Osteocyte (in vitro differentiated cells): ENCODE measurements at places on chromosomes 3 and 15. TPM values are rescaled to one million over a fixed set of nuclear protein-coding genes. Genes with fewer than 3 reads are reported as not detected.

The CEP97 gene
- 10.8 and 12.7 TPM in 2 replicates for total RNA-seq

The RPSA gene
- total RNA-seq = 991 and 1,002 TPM in 2 replicates

The DUOXA2 gene
- total RNA-seq = not detected in 2 replicates

The PPP1R14D gene
- total RNA-seq = not detected in 2 replicates

The SAMMSON gene
- not detected in 2 replicates for total RNA-seq

The CIB2 gene
- total RNA-seq = 7.6 and 9.6 TPM in 2 replicates

The BFSP2 gene
- total RNA-seq = not detected in 2 replicates

The CRYGS gene
- total RNA-seq = 3.9 and 4.9 TPM in 2 replicates

The ENTPD3 gene
- not detected in 2 replicates for total RNA-seq

The TYRO3 gene
- 8.1 and 8.3 TPM in 2 replicates for total RNA-seq

The SH3BP5 gene
- 4.5 and 5.9 TPM in 2 replicates for total RNA-seq

DNA sequence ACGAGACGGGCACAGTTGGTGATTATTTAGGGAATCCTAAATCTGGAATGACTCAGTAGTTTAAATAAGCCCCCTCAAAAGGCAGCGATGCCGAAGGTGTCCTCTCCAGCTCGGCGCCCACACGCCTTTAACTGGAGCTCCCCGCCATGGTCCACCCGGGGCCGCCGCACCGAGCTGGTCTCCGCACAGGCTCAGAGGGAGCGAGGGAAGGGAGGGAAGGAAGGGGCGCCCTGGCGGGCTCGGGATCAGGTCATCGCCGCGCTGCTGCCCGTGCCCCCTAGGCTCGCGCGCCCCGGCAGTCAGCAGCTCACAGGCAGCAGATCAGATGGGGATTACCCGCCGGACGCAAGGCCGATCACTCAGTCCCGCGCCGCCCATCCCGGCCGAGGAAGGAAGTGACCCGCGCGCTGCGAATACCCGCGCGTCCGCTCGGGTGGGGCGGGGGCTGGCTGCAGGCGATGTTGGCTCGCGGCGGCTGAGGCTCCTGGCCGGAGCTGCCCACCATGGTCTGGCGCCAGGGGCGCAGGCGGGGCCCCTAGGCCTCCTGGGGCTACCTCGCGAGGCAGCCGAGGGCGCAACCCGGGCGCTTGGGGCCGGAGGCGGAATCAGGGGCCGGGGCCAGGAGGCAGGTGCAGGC lies 318.0 kb downstream of the FGF12 start:
- H3K27ac ChIP-seq = no peak overlapping the region
- DNase-seq = no peak
- peak overlapping the region; percentile 72 for H3K4me3 ChIP-seq
- peaks cover 8% of the 10 kb centered on the region for H3K4me1 ChIP-seq

- H3K27ac ChIP-seq = no peak overlapping the region
- H3K36me3 ChIP-seq = no peaks in the 10 kb centered on the region
- no peaks in the 10 kb centered on the region for H3K27me3 ChIP-seq
- H3K4me3 ChIP-seq = no peak overlapping the region
- DNase-seq = peak; percentile 72
These were observed 31.0 kb downstream of the SRPRB start for GRCh38 chr3:133836497-133837158.

GRCh38 chr3:128917291-128917690 lies 37.9 kb downstream of the ACAD9 start:
- peaks cover 52% of the 10 kb centered on the region for H3K36me3 ChIP-seq
- no peak for DNase-seq
- H3K4me3 ChIP-seq = no peak overlapping the region
- no peak overlapping the region for H3K27ac ChIP-seq

- H3K4me1 ChIP-seq = peaks cover 57% of the 10 kb centered on the region
- H3K4me3 ChIP-seq = no peak overlapping the region
- H3K36me3 ChIP-seq = peaks cover 44% of the 10 kb centered on the region
- H3K27me3 ChIP-seq = no peaks in the 10 kb centered on the region
- DNase-seq = no peak
These were observed 5.3 kb downstream of the CCDC80 start for GRCh38 chr3:112635674-112636073.

GRCh38 chr3:148090156-148090555 lies 607.5 kb upstream of the AGTR1 start:
- H3K4me3 ChIP-seq = no peak overlapping the region
- no peaks in the 10 kb centered on the region for H3K36me3 ChIP-seq
- DNase-seq = no peak
- no peaks in the 10 kb centered on the region for H3K27me3 ChIP-seq
- H3K27ac ChIP-seq = no peak overlapping the region

DNA sequence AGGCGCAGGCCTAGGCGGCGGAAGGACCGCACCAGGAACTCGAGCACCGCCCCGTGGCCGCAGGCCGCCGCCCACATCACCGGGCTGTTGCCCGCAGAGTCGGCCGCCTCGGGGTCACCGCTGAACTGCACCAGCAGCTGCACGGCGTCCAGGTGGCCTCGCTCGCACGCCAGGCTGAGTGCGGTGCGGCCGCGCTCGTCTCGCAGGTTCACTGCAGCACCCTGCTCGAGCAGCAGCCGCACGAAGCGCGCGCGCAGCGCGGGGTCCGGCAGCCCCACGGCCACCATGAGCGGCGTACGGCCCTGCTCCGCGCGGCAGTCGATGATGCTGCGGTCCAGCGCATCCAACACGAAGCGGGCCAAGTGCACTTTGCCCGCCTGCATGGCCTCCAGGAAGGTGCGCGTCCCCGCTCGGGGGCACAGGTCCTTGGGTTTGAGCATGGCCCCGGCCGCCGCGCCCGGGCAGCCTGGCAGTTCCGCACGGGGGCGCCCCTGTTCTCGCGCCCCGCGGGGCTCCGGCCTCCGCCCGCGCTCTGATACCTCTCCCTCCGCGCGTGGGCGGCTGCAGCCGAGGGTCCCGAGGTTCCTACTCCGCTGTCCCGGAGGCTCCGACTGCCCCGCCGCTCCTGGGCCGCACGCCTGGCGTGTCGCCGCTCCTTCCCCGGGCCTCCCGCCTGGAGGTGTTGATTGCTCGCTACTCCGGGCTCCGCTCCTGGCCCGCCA lies 556 bp downstream of the ANKRD63 start:
- no peak for DNase-seq
- peaks cover 34% of the 10 kb centered on the region for H3K27me3 ChIP-seq
- H3K4me3 ChIP-seq = peak overlapping the region; percentile 65

- no peak overlapping the region for H3K4me3 ChIP-seq
- peaks cover 17% of the 10 kb centered on the region for H3K4me1 ChIP-seq
- H3K27me3 ChIP-seq = peaks cover 2% of the 10 kb centered on the region
- no peak for DNase-seq
- no peak overlapping the region for H3K27ac ChIP-seq
These were observed 22.6 kb upstream of the LIMD1 start for GRCh38 chr3:45571969-45572368.

DNA sequence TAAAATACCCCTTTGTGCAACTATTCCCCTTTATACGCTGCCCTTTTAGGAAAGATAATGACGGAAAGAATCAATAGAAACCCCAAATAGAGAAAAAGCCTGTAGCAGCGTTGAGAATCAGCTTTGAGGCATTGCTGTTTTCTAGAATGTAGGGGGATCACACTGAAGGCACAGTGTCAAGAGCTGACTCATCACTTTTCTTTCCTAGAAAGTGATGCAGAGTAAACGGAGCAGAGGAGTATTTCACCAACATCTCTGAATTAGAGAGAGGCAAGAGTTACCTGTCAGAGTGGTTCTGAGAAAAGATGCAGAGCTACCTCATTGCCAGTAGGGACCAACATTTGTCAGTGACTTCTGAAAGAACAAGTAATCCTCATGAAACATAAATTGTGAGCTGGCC lies 269.8 kb upstream of the TMC3 start:
- DNase-seq = no peak
- no peak overlapping the region for H3K4me3 ChIP-seq

- no peak for DNase-seq
- H3K4me3 ChIP-seq = no peak overlapping the region
- no peak overlapping the region for H3K27ac ChIP-seq
- no peaks in the 10 kb centered on the region for H3K4me1 ChIP-seq
- H3K36me3 ChIP-seq = no peaks in the 10 kb centered on the region
These were observed 46.4 kb upstream of the TFRC start for GRCh38 chr3:196128172-196128843.

- no peak for DNase-seq
- H3K4me1 ChIP-seq = no peaks in the 10 kb centered on the region
- H3K4me3 ChIP-seq = no peak overlapping the region
- H3K36me3 ChIP-seq = no peaks in the 10 kb centered on the region
These were observed 290.7 kb upstream of the MDFIC2 start for GRCh38 chr3:70603103-70603502.

- peaks cover 3% of the 10 kb centered on the region for H3K4me1 ChIP-seq
- DNase-seq = no peak
- peaks cover 5% of the 10 kb centered on the region for H3K27me3 ChIP-seq
- H3K36me3 ChIP-seq = no peaks in the 10 kb centered on the region
These were observed 39.5 kb upstream of the FMN1 start for GRCh38 chr15:33234020-33234461.

DNA sequence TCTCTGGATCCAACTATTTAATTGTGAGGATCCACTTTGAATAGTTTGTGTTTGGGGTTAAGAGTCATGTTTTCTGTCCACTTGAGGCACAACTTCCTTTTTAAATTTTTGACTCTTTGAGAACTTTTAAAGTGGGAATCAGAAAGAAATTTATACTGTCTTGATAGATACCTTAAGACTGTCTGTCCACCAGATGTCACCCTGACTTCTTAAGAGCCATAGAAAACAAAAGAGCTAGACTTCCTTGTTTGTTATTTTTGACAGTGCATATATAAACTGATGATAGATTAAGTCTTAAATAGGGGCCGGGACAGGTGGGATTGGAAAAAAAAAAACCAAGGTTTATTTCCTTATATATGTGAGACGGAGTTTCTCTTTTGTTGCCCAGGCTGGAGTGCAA lies 52.1 kb upstream of the WDR72 start:
- no peak for DNase-seq
- no peak overlapping the region for H3K27ac ChIP-seq

GRCh38 chr3:37544869-37545352 lies 316.8 kb upstream of the CTDSPL start:
- H3K4me3 ChIP-seq = no peak overlapping the region
- peaks cover 16% of the 10 kb centered on the region for H3K27me3 ChIP-seq
- H3K4me1 ChIP-seq = no peaks in the 10 kb centered on the region
- no peak for DNase-seq
- no peak overlapping the region for H3K27ac ChIP-seq
- H3K36me3 ChIP-seq = no peaks in the 10 kb centered on the region

GRCh38 chr3:123430266-123430665 lies 18.6 kb downstream of the ADCY5 start:
- H3K36me3 ChIP-seq = no peaks in the 10 kb centered on the region
- peaks cover 2% of the 10 kb centered on the region for H3K4me1 ChIP-seq
- no peak overlapping the region for H3K4me3 ChIP-seq
- peaks cover 46% of the 10 kb centered on the region for H3K27me3 ChIP-seq
- no peak overlapping the region for H3K27ac ChIP-seq

- no peak for DNase-seq
- H3K4me3 ChIP-seq = no peak overlapping the region
- H3K4me1 ChIP-seq = peaks cover 3% of the 10 kb centered on the region
- no peak overlapping the region for H3K27ac ChIP-seq
- no peaks in the 10 kb centered on the region for H3K36me3 ChIP-seq
These were observed 7.4 kb downstream of the SEMA3G start for GRCh38 chr3:52437326-52438103.

DNA sequence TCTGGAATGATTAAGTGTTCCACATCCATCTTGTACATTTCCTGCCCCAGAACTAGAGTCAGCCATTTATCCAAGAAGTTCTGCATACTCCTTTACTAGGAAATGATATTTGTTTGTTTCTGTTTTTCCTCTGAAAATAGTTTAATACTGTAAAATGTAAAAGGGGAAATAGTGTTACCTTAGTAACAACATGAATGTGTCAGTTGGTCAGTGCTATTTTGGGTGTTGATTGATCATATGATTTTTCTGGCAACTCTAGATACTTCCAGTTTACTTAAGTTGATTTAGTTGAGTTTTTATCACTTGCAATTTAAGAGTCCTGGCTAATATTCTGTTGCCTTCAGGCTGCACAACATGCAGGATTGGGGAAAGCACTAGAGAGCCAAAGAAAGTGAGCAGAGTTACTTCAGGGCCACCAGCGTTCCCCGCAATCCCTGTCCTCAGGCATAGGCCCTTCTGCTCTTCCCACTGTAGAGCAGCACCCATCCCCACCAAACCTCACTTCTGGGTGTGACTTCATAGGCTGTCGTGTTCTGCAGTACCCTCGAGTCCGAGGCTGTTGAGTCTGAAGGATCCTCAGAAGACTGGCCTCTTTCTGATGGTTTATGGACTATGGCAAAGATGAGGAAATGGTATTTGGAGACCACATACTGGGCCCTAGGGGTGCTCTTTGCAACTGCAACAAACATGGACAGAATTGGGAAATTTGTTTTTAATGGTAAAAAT lies 69.0 kb downstream of the CHD2 start:
- peaks cover 7% of the 10 kb centered on the region for H3K4me1 ChIP-seq
- no peaks in the 10 kb centered on the region for H3K27me3 ChIP-seq
- H3K36me3 ChIP-seq = peaks cover 66% of the 10 kb centered on the region
- H3K4me3 ChIP-seq = no peak overlapping the region

DNA sequence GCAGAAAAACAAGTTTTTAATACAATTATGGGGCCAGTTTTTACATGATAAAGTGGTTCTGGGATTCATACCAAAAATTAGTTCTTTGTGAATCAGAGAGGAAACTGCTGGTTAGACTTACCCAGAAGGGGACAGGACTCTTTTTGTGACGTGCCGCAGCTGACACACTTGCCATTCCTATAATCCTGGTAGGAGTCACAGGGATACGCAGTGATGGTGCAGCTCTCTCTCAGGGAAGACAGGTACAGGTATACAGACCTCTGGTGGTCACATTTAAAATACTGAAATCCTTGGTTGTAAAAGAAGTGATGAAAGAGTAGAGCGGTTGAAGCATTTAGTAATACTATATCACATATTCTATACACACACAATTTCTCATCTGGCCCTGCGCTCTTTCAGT lies 20.2 kb upstream of the TMEM41A start:
- peaks cover 42% of the 10 kb centered on the region for H3K27me3 ChIP-seq
- no peak overlapping the region for H3K4me3 ChIP-seq

GRCh38 chr3:34053626-34054025 lies 255.2 kb downstream of the PDCD6IP start:
- no peak overlapping the region for H3K4me3 ChIP-seq
- H3K4me1 ChIP-seq = peaks cover 24% of the 10 kb centered on the region
- no peak for DNase-seq
- peaks cover 4% of the 10 kb centered on the region for H3K36me3 ChIP-seq
- no peak overlapping the region for H3K27ac ChIP-seq
- H3K27me3 ChIP-seq = no peaks in the 10 kb centered on the region

DNA sequence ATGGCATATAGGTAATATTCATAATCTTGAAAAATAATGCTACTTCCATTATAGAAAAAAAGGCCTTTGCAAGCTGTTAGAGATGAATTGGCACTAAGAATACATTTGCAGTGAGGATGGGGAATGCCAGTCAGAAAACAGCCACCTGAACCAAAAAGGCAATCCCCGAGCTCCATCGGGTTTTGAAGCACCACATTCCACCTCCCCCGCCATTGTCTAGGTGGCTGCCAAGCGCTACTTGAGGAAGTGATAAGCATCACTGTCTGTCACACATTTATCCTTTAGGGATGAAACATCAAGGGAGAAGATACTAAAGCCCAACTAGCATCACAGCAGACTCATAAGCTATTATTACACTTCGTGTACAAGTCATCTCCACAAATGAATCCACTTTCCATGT lies 112.8 kb downstream of the OSBPL10 start:
- DNase-seq = no peak
- H3K27me3 ChIP-seq = no peaks in the 10 kb centered on the region
- no peak overlapping the region for H3K27ac ChIP-seq
- peaks cover 9% of the 10 kb centered on the region for H3K36me3 ChIP-seq
- no peak overlapping the region for H3K4me3 ChIP-seq
